ENCODE measurements at places on chromosomes 12 and 14.
A peak's percentile ranks its signal among the peaks of the same experiment; 100 is the strongest.

DNA sequence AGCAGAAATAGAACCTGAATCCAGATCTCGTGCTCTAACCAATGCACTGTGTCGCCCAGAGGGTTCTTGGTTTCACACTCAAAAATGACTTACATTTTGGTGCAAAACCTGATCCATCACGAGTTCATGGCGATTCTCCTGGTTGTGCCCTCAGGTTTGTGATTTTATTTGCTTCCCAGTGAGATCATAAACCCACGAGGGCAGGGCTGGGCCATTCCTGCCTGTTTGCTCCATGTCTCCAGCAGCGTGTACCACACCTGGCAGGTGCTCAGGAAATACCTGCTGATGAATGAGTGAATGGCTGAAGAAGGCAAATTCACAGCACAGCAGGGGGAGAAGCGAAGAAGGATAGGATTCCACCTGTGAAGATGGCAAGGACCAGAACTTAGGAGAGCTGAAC lies 9.4 kb downstream of the ACACB start:
- DNase-seq: no peak

GRCh38 chr14:24908592-24909236 lies 141.2 kb downstream of the STXBP6 start:
- DNase-seq: no peak

- no peak for DNase-seq
Observed at GRCh38 chr12:25710128-25710527, 157.0 kb upstream of the LMNTD1 start.

DNA sequence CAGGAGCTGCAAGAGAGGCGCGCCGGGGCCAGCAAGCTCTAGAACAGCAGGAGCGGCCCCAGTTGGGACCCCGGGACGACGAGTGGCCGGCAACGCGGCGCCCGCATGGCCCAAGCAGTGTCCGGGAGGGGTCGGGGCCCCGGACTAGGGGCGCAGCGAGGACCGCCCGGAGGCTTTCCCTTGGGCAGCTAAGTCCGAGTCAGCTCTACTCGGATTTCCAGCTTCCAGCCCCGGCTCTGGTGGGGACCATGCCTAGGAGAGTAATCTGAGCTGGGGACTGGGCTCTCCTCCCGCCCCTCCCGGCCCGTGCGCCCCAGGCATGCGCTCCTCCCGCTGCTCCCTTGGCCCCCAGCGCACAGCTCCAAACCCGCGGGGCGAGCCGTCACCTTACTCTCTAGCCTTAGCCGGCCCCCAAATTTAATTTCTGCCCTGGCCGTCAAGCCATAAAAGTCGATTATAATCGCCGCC lies 41.6 kb upstream of the CAPRIN2 start:
- peak; percentile 58 for DNase-seq

DNA sequence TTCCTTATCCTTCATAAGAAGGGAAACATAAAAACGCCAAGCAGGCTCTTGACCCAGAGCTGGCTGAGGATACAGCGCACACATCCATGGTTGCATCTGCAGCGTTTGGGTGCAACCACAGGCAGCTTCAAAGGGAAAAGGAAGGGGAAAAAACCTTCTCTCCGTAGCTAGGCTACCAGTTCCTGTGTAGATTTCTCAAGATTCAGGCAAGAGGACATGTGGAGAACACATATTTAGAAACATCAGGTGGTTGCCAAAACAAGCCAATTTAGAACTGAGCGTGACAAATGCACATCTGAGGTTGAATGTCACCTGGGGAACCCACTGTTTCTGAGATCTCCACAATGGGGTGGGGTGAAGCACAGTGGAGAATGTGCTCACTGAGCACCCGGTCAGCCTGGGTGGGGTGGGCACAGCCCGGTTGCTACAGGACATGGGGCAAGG lies 78.3 kb upstream of the BDKRB2 start:
- no peak for DNase-seq

DNA sequence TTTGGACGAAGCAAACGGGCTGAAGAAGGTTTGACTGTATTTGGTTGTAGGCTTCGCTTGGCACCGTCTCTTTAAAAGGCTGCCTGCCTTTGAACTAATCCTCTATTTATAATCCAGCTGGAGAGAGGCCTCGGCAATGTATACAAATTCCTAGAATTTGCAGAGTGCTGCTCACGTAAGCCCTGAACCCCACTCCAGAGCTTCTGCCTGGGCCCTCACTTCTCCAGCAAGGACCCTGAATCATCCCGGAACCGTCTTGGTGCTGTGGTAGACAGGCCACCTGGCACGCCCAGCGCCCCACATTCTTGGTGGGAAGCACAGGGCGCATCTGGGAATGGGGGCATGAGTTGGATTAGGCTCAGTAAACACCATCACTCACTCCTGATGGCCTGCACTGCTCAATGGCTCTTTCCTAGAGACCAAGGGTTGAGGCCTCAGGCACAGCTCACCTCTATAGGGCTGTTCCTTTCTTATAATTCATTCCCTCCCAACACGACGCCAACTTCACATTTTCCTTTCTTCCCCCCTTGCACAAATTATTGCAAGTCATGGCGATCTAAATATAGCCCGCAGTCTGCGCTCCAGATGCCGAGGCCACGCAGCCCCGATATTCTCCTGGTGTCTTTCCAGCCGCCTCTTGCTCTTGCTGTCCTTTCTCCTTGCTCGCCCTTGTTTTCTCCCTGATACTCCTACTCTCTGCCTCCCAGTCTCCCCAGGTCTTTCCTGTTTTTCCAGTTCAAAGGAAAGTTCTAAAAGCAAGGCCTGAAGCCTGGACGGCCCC lies 141.0 kb downstream of the ZFP36L1 start:
- DNase-seq: no peak

DNA sequence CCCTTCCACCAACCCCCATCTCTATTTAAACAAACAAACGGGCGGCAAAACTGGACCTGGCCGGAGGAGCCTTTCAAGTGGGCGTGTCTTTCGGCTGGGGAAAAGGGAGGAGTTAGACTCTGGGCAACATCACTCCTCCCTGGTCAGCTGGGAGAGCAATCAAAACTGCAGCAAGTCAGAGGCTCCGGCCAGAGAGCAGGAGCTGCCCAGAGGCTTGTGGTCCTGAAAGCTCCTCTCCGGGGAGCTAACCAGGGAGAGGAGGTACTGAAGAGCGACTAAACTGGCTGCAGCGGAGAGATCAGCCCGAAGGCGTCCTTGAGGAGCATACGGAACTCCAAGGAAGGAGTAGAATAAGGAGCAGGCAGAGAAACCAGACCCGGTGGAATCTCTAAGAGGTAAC lies at the start of gene NEUROD4:
NEUROD4 (plus strand) TSS at position 191 of the 400 bp plus-strand sequence. CDS start 6,466 bp downstream, outside the sequence.
- peak; percentile 14 for DNase-seq

DNA sequence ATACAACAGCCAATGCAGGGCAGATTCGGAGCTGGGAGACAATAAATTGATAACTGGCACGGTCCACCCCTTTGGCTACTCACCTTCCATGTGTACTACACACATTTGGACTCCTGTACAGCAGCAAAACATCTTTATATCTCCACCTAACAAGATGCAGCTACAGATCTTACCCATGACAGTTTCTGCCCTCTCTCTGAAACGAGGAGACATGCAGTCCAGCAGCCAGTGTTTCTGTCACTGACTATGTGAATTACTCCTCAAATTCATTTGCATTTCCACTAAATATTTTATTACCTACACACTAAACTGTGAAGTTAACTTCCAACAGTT lies 58.7 kb upstream of the BEGAIN start:
- DNase-seq: no peak

GRCh38 chr12:42463671-42464070 lies 125.9 kb downstream of the PRICKLE1 start:
- no peak for DNase-seq

DNA sequence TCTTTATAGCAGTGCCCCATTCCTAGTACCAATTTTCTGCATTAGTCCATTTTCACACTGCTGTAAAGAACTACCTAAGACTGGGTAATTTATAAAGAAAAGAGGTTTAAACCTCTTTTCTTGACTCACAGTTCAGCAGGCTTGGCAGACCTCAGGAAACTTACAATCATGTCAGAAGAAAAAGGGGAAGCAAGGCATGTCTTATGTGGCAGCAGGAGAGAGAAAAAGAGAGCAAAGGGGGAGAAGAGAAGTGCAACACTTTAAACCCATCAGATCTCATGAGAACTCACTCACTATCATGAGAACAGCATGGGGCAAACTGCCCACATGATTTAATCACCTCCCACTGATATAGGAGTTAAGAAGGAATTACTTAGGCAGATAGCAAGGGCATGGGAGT lies 101.6 kb upstream of the PLEKHG7 start:
- DNase-seq: no peak

GRCh38 chr14:53601409-53601808 lies 355.2 kb downstream of the BMP4 start:
- DNase-seq: no peak

DNA sequence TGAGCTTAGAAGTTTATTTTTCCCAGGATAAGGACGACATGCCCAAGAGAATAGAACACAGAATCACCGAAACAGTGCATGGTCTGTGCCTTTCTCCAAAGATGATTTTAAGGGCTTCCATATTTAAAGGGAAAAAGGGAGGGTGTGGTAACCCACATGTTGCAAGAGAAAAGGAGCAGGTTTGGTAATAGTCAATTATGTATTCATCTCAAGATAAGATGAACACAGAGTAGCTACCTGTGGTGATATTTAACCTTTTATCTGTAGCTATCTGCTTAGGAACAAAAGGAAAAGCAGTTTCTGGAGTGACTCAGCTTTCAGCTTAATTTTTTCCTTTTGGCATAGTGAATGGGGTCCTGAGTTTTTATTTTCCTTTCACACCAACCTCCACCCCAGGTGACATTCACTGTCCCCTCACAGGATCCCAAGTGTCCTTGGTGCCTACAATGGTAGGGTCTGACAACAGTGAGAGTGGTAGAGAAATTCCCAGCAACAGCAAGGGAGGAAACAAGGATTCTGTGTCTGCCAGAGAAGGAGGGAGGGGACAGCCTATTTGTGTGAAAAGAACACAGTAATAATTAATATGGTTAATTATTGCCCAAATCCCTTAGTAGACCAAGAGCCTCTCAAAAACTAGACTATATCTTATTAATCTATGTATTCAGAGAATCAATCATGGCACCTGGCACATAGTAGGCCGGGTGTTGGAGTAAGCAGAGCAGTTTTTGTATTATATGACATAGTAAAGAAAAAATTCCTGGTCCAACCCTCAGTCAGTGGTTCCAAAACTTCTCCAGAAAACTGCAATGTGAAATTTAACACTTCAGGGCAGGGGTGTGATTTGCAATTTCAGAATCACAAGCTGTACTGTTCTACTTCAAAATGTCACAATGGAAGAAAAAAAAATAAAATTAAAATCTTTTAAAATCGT lies 154.5 kb downstream of the PHLDA1 start:
- DNase-seq: no peak

DNA sequence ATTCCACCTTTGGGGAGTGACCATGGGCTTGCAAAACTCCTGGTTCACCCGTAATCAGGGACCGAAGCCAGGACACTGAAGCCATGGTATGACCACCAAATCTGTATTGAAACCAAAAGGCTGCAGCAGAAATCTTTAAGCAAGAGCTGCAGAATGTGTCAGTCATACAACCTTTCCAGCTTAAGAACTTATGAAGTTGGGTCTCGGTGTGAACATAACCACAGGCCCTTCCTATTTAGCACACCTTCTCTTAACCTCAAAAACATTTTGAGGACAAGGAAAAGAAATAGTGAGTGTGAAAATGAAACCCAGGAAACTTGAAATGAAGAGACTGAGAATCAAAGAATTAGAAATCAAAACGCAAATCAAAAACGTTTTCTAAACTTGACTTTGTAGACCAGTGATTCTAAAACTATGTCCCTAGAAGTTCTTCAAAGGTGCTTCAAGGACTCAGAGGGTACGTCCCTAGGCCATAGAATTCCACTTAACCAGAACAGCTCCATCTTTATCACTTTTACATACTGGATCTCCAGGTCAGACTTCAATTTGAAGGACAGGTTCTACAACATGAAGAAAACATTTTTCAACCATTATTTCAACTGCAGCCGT lies 231.6 kb upstream of the GRIP1 start:
- no peak for DNase-seq
